Stimulated activated CD8-positive, alpha-beta memory T cell treated with anti-CD3 and anti-CD28 coated beads, Interleukin-2, amount 100 ng/mL, for 1 hour (primary cell): ENCODE measurements at places on chromosomes 7 and 10.

DNA sequence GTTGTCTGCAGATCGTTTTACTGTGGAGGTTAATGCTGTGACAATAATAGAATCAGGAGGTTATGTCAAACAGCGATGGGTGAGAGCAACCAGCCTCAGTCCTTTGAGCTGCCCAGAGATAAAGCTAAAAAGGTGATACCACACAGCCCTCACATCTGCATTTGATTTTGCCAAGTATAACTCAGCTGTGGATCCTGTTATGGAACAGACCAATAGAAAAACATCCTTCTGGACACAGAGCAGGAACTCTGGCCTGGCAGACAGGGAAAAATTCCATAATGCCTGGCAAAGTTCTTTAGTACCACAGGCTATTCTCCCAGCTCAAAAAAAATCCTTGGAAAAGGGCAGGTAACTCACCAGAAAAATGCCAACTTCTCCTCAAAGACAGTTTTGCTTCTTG is 87.1 kb upstream of the PDLIM1 start:
- no peak for DNase-seq

GRCh38 chr7:47557317-47557693 is 24.6 kb downstream of the TNS3 start:
- DNase-seq = no peak

GRCh38 chr10:99941942-99942820 is 67.6 kb downstream of the DNMBP start:
- no peak for DNase-seq

DNA sequence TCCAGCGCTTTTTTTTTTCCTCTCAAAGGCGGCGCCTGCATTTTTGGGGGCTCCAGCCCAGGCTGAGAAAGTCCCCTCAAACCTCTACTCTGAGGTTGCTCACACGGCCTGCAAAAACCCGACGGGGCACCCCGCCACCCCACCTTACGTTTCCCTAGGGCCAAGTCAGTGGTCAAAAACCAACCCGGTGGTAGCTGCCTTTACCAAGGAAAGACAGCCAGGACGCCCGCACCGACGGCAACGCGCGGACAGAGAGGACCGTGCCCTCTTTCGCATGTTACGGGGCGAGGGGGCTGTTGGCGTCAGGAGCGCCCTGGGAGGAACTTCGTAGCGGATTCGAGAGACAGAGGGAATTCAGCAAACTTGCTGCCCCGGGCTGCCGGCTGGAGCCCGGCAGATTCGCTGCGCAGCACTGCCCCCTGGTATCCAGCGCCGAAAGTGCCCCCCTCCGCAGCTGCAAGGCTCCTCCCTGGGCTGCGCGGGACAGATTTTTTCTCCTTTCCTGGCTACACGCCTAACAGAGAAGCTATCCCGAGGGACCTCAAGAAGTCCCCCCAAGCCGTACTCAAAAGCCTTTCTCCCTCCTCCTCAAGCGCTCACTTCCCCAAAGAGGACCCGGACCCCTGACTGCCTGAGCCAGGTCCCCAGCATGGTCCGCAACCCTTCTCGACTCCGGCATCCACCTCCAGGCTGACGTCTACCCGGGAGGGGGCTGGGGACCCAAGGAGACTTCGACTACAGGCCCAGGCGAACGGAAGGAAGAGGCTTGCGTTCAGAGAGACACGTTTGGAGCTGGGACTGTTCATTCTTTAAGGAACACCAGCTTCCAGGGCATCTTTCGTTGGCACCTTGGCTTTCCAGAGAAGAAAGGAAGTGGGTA is 27.7 kb upstream of the VAX1 start:
- DNase-seq = no peak

GRCh38 chr10:122171302-122172075 is 99.6 kb upstream of the BTBD16 start:
- no peak for DNase-seq

GRCh38 chr10:110357252-110357780 is 52.6 kb upstream of the SMNDC1 start:
- no peak for DNase-seq

- no peak for DNase-seq
These were observed 448.9 kb upstream of the ZMIZ1 start for GRCh38 chr10:78619896-78620295.

DNA sequence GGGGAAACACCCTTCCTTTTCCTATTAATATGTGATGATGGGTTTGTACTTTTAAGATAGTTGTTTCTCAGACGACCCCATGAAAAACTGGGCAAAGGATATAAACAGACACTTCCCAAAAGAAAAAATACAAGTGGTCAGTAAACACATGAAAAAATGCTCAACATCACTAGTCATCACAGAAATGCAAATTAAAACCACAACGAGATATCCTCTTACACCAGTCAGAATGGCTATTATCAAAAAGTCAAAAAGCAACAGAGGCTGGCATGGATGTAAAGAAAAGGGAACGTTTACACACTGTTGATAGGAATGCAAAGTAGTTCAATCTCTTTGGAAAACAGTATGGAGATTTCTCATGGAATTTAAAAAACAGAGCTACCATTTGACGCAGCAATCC is 111.4 kb upstream of the ZEB1 start:
- DNase-seq = no peak

DNA sequence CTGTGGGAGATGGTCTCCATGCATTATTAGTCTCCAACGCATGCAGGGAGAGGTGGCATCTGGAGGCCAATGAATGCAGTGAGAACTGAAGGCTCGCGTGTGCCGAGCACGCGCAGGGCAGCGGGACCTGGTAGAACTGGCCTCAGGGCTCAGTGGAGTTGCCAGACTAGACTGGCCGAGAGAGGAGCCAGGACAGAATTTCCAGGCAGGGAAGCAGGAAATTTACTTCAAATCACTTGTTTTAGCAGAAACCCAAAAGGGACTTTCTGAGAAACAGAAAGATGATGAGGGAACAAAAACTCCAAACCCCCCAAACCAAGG is 311.0 kb upstream of the IMMP2L start:
- DNase-seq = no peak

DNA sequence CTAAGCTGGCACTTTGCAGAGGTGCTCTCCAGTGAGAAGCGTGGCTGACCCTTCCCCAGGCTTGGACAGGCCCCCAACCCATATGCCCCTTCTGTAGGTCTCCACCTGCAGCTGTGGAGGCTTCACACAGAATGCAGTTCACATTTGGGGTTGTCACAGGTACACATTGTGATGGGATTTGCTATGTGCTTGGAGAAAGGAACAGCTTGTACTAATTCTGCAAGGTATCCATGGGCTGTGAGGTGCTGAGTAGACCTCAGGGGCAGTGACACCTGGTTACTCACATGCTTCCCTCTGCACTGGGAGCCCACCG is 188.9 kb downstream of the CXCL12 start:
- no peak for DNase-seq

DNA sequence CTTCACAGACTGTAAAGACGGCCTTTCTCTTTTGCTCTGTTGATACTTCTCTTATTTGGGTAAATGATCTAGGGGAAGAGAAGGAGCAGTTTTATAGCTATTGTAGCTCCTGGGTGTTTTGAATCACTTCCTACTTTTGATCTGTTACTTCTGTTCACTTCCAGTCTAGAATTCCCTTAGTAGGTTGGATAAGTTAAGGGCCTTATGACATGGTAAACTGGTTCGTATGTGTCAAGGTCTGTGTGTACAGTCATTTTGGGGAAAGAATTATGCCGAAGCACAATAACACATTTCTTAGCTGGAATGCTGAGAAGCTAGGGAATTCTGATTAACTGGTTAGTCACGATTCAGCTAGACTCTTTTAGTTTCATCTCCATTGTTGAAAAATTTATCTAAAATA is 8.1 kb downstream of the DENND10 start:
- no peak for DNase-seq

DNA sequence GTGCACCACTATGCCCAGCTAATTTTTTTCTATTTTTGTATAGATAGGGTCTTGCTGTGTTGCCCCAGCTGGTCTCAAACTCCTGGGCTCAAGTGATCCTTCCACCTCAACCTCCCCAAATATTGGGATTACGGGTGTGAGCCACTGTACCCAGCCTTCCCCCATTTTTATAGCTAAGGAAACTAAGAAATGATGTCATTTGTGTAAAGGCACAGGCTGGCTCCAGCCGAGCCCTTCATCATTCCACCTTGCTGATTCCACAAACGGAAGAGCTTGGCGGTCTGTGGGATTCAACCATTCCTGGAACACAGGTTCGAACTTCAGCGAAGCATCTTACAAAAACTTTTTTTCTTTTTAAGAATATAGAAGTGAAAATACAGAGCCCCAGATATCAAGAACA is 14.4 kb downstream of the SMURF1 start:
- no peak for DNase-seq
